Head of caudate nucleus (tissue), 42 donors: ENCODE measurements at places on chromosomes 4 and X.

- no peak for DNase-seq
Measured at GRCh38 chr4:166282081-166282770, 409.2 kb downstream of the TLL1 start.

- DNase-seq = no peak
Measured at GRCh38 chr4:6591313-6591712, 16.3 kb downstream of the MAN2B2 start.

- no peak for DNase-seq
Measured at GRCh38 chr4:94523617-94524016, 71.9 kb downstream of the PDLIM5 start.

GRCh38 chr4:52640808-52641565 lies 18.1 kb downstream of the USP46 start:
- no peak for DNase-seq

GRCh38 chr4:5452156-5452555 lies 256.2 kb downstream of the EVC2 start:
- peak; percentile 8 for DNase-seq

- no peak for DNase-seq
Measured at GRCh38 chrX:153476666-153477363, 6.4 kb upstream of the HAUS7 start.

DNA sequence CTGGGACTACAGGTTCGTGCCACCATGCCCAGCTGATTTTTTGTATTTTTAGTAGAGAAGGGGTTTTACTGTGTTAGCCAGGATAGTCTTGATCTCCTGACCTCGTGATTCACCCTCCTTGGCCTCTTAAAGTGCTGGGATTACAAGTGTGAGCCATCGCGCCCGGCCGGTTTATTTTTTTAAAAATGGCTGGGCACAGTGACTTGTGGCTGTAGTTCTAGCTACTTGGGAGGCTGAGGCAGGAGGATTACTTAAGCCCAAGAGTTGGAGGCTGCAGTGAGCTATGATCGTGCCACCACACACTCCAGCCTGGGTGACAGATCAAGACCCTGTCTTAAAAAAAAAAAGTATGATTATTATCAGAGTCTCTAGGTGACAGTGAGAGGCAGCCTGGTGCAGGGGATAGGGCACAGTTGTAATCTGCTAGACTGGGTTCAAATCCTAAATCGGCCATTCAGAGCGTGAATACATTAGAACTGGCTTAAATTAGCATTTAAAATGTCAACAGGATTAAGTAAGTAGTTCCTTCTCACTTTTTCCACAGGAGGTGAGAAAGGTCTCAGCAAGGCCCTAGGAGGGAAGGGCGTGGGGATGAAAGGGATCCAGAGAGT lies 435 bp upstream of the MGST2 start:
- no peak for DNase-seq

DNA sequence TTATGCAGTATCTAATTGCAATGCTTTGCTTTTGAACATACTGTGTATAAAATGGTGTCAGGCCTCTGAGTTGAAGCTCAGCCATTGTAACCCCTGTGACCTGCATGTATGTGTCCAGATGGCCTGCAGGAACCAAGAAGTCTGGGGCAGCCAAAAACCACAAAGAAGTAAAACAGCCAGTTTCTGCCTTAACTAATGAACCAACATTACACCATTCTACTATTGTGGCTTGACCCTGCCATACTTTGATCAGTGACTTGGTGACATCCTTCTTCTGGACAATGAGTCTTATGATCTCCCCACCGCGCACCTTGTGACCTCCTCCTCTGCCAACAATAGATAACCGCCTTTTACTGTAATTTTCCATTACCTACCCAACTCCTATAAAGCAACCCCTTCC lies 131.6 kb downstream of the CBLL2 start:
- DNase-seq = no peak

GRCh38 chr4:8155048-8155447 lies 3.6 kb downstream of the ABLIM2 start:
- no peak for DNase-seq

GRCh38 chrX:71532078-71532752 lies 689 bp upstream of the OGT start:
- DNase-seq = peak; percentile 39

GRCh38 chr4:48490680-48491513 lies 845 bp downstream of the ZAR1 start:
- DNase-seq = no peak

GRCh38 chr4:118783887-118784286 lies 52.0 kb downstream of the SEC24D start:
- no peak for DNase-seq

DNA sequence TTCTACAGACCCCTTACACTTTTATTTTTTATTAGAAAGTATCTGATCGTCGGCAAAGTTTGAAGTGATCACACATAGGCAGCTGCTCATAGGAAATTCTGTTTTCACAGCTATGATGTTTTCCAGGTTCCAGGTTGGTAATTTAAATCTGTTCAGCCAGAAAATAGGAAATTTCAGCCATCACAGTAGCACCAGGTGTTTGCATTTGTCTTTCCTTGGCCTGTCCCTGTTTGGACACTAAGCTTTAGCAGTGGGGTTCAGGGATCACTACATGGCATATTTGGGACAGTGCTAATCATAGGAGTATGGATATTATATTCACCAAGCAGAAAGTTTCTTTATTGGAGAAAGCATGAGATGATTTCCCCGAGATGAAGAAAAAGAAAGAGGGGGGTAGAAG lies 92.9 kb downstream of the ANK2 start:
- no peak for DNase-seq

DNA sequence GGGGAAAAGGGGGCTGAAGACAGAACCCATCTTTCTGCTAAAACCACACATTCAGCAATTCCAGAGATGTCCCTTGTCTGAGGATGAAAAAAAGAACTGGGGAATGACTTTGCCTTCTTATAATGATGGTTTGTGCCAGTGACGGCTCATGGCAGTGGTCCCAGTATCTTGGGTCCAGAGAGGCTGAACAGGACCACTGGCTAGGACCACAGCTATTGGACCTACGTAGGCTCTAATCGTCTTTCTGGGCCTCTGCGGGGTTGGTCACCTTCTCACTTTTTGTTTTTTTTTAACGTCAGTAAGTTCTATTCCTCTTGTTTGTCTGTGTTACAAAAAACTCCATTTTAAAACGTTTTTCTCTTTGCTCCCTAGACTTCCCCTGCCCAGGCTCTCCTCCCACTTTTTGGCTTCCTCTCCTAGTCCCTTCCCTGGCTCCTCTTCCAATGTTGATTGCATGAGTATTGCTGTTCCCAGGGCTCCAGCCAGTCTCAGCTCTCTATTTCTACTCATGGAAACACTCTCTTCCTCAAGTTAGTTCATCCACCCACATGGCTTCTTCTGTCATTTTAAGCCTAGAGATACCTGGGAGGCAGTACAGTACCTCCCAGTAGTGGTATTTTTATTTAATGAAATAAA lies 52.6 kb upstream of the STX18 start:
- DNase-seq = no peak

DNA sequence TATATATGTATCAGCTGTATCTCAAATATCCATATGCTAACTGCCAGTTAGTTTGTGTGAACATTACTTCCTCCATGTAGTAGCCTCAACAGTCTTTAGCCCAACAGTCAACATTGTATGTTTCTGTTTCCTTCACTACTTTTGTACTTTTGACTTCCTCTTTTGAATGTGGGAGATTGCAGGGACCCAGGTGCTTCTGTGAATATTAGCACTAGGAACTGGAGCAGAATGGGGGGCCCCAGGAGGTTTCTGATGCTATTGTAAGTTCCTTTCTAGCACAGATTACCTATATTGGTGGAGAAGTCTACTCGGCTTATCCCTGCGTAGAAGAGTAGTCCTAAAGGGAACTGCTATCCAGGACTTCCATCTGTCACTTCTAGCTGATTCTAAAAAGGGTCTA lies 2.3 kb downstream of the PLAC8 start:
- no peak for DNase-seq

GRCh38 chr4:88159229-88159725 lies 838 bp upstream of the ABCG2 start:
- no peak for DNase-seq

GRCh38 chr4:117637347-117637746 lies 396.9 kb upstream of the NDST3 start:
- no peak for DNase-seq
